Mesothelial cell of epicardium (in vitro differentiated cells): ENCODE measurements at places on chromosomes 4 and X. TPM values are rescaled to one million over a fixed set of nuclear protein-coding genes. Genes with fewer than 3 reads are reported as not detected.

DNA sequence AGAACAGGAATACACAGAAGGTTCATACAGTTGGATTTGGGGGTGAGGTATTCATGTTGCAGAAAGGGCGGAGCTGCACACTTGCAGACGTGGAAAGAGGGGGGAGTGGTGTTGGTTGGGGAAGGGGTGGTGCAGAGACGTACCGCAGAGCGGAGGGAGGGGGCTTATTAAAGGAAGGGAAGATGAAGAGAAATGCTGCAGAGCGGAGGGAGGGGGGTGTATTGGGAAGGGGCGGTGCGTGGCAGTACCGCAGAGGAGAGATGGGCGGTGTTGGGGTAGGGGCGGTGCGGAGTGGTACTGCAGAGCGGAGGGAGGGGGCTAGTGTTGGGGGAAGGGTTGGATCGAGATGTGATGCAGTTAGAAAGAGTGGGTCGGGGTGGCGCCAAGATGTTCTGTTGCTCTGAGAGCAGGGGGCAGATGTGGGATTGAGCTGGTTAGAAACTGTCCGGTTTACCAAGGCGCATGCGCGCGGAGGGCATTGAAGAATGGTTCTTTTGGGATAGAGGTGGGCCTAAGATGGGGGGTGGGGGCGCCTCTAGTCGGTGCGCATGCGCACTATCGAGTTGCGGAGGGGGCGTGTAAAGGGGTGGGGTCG is 900 bp downstream of the TRO start:
- peak overlapping the region; percentile 91 for H3K4me3 ChIP-seq
- H3K36me3 ChIP-seq = peaks cover 18% of the 10 kb centered on the region
- no peaks in the 10 kb centered on the region for H3K27me3 ChIP-seq
- DNase-seq = peak; percentile 80
- peak overlapping the region; percentile 90 for H3K27ac ChIP-seq

DNA sequence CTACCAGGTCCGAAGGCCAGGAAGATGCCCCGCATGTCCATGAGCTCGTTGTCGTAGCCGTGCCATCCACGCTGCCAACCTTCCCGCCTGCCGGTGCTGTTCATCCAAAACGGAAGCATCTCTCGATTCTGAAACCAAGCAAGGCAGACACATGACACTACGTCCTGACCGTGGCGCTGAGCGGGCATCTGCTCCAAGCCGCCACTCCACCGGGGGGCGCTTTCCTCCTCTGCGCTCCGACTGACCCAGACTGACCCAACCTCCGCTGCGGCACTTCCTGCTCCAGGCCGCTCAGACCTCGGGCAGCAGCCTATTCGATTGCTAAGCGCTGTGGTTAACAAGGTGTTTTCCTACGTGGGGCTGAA is 120.5 kb downstream of the ENPP6 start:
- H3K4me3 ChIP-seq = peak overlapping the region; percentile 24
- H3K36me3 ChIP-seq = no peaks in the 10 kb centered on the region
- H3K4me1 ChIP-seq = peaks cover 52% of the 10 kb centered on the region
- H3K27me3 ChIP-seq = peaks cover 2% of the 10 kb centered on the region

- no peak overlapping the region for H3K4me3 ChIP-seq
- H3K27me3 ChIP-seq = no peaks in the 10 kb centered on the region
- DNase-seq = no peak
- no peaks in the 10 kb centered on the region for H3K36me3 ChIP-seq
These were observed 40.4 kb downstream of the MAGEB17 start for GRCh38 chrX:16207634-16208033.

GRCh38 chr4:8593264-8594096 is 915 bp downstream of the CPZ start:
- no peak for DNase-seq
- H3K4me3 ChIP-seq = peak overlapping the region; percentile 60
- peaks cover 15% of the 10 kb centered on the region for H3K27me3 ChIP-seq
- H3K4me1 ChIP-seq = peaks cover 29% of the 10 kb centered on the region
- no peak overlapping the region for H3K27ac ChIP-seq

The ODAPH gene
- total RNA-seq = 0.35 to 1.1 TPM (median 0.57 TPM) in 3 replicates

The P2RY8 gene
- not detected in 3 replicates for total RNA-seq

DNA sequence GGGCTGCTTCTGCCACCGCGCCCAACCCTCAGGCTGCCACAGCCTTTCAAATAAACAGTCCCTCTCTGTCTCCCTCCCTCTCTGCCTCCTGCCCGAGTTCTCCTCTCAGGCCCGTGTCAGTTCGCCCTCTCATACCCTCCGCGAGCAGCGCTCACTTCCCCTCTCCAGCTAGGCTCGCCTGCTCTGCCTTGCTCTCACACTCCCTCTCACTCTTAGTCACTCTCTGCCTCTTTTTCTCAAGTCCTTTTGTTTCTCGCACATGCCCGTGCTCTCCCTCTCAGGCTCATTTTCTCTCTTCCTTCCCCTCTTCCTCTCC is 3.2 kb downstream of the EFNB1 start:
- H3K36me3 ChIP-seq = no peaks in the 10 kb centered on the region
- peaks cover 21% of the 10 kb centered on the region for H3K4me1 ChIP-seq
- H3K4me3 ChIP-seq = peak overlapping the region; percentile 85
- DNase-seq = peak; percentile 51
- H3K27ac ChIP-seq = peak overlapping the region; percentile 81
